Activated T-helper 2 cell treated with anti-CD3 and anti-CD28 coated beads, Interferon-gamma antibody, Interleukin-2, Interleukin-4, amounts not matched to agents 10 μg/mL and 5 μg/mL and 100 μg/mL, durations not matched to agents 14 hours and 24 hours and 36 hours (primary cell): ENCODE measurements at places on chromosomes 6 and 20. TPM values are rescaled to one million over a fixed set of nuclear protein-coding genes. Genes with fewer than 3 reads are reported as not detected.

SIRPD gene
- 0.37 TPM in 1 of 2 replicates, not detected in the other for total RNA-seq

PRPH2 gene
- not detected in 2 replicates for total RNA-seq

- DNase-seq = no peak
Measured at GRCh38 chr6:42410861-42411260, 40.9 kb downstream of the TRERF1 start.

- DNase-seq = no peak
Measured at GRCh38 chr20:34579191-34579978, 20.9 kb downstream of the MAP1LC3A start.

DNA sequence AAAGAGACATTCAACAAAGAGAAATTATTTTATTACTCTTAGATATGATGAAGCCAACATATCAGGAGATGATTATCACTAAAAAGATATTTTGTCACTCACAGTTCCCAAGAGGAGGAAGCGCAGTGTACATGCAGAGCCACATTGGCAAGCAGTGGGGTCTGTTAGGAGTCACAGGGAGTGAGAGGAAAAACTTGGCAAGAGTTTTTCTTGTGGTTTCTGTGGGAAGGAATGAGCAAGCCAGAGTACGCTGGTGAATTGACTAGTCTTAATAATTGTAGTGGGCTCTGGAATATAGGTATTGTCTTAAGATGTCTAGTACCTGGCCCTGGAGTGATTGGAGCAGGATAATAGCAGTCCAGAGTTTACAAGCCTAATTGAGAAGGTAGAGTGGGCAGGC lies 1095.2 kb downstream of the GRIK2 start:
- no peak for DNase-seq

DNA sequence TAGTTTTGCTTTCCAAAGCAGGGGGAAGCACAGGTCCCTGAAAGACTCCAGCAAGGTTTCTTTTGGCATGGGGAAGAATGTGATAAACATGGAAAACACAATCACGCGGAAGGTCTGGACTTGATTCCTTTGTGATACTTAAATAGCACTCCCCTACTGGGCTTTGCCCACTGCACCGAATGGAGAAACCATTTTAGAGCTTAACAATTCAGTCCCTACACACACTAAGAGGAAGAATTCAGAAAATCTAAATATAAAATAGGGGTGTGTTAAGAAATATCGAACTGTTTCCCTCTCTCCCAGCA lies 71.4 kb upstream of the NHSL1 start:
- DNase-seq = no peak

- DNase-seq = no peak
Measured at GRCh38 chr6:10451828-10452509, 37.1 kb upstream of the TFAP2A start.
